ENCODE measurements at places on chromosomes 12 and 14. TPM values are rescaled to one million over a fixed set of nuclear protein-coding genes. Genes with fewer than 3 reads are reported as not detected.

GRCh38 chr12:25469861-25470260, 83.2 kb downstream of the LMNTD1 start:
- no peak overlapping the region for H3K27ac ChIP-seq
- DNase-seq, result no peak
- no peaks in the 10 kb centered on the region for H3K27me3 ChIP-seq
- no peak overlapping the region for H3K4me3 ChIP-seq
- no peaks in the 10 kb centered on the region for H3K36me3 ChIP-seq
- no peaks in the 10 kb centered on the region for H3K4me1 ChIP-seq

GRCh38 chr12:10715491-10715890, 7.6 kb downstream of the YBX3 start:
- no peaks in the 10 kb centered on the region for H3K27me3 ChIP-seq
- peaks cover 58% of the 10 kb centered on the region for H3K36me3 ChIP-seq
- no peak overlapping the region for H3K4me3 ChIP-seq
- H3K4me1 ChIP-seq, result peaks cover 51% of the 10 kb centered on the region
- no peak for DNase-seq
- no peak overlapping the region for H3K27ac ChIP-seq

- H3K27ac ChIP-seq, result no peak overlapping the region
- no peak overlapping the region for H3K4me3 ChIP-seq
- no peaks in the 10 kb centered on the region for H3K36me3 ChIP-seq
These were observed 468.6 kb upstream of the SYT1 start for GRCh38 chr12:78395961-78396360.

DNA sequence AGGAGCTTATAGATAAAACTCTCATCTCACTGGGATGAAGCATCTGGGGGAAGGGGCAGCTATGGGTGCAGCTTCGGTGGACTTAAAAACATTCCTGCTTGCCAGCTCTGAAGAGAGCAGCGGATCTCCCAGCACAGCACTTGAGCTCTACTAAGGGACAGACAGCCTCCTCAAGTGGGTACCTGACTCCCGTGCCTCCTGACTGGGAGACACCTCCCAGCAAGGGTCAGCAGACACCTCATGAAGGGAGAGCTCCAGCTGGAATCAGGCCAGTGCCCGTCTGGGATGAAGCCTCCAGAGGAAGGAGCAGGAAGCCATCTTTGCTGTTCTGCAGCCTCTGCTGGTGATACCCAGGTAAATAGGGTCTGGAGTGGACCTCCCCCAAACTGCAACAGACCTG, 345.2 kb upstream of the SYT1 start:
- H3K4me3 ChIP-seq, result no peak overlapping the region
- no peaks in the 10 kb centered on the region for H3K36me3 ChIP-seq
- DNase-seq, result no peak
- no peak overlapping the region for H3K27ac ChIP-seq
- no peaks in the 10 kb centered on the region for H3K4me1 ChIP-seq

DNA sequence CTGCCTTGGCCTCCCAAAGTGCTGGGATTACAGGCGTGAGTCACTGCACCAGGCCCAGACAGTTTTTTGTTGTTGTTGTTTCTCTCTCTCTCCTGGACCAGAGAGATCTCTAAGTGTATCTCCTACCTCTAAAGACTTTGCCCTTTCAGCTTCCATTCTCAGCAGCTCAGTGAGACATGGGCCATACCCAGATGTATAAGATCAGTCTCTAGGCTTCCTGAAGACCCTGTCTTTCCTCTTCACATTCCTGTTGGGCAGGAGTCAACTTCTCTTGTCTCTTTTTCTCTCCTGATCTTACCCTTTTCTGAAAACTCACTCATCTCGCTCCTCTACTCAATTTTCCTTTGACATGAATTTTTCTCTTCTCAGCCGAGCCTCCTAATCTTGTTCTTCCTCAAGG, 42.0 kb downstream of the KCNK13 start:
- H3K27me3 ChIP-seq, result no peaks in the 10 kb centered on the region
- H3K36me3 ChIP-seq, result no peaks in the 10 kb centered on the region
- DNase-seq, result no peak
- H3K4me3 ChIP-seq, result no peak overlapping the region
- peaks cover 8% of the 10 kb centered on the region for H3K4me1 ChIP-seq

Gene MMP19
- total RNA-seq, result 2.3 TPM

All from HCT116 (cell line).